ENCODE measurements at places on chromosomes 7 and 10. TPM values are rescaled to one million over a fixed set of nuclear protein-coding genes. Genes with fewer than 3 reads are reported as not detected.

The SPDYE5 gene
- not detected for total RNA-seq

The GRB10 gene
- 14.9 TPM for total RNA-seq

The SLC39A12 gene
- not detected for total RNA-seq

The TMEM236 gene
- 44.1 TPM for total RNA-seq

The RNF148 gene
- 1.4 TPM for total RNA-seq

The MEST gene
- total RNA-seq, result 4.0 TPM

The COL13A1 gene
- total RNA-seq, result 2.8 TPM

The PAPOLB gene
- total RNA-seq, result 0.16 TPM

The ANKRD61 gene
- not detected for total RNA-seq

The ARHGAP22 gene
- total RNA-seq, result not detected

The C7orf57 gene
- not detected for total RNA-seq

The IGF2BP3 gene
- not detected for total RNA-seq

The AKR1D1 gene
- total RNA-seq, result not detected

The IL2RA gene
- 1.1 TPM for total RNA-seq

The JCAD gene
- total RNA-seq, result 19.5 TPM

The LRRC4 gene
- 1.2 TPM for total RNA-seq

The VWDE gene
- not detected for total RNA-seq

The GSTO2 gene
- 17.1 TPM for total RNA-seq

The PAX4 gene
- total RNA-seq, result 0.41 TPM

The OR9A2 gene
- not detected for total RNA-seq

The FLNC gene
- total RNA-seq, result 90.1 TPM

The DOCK1 gene
- 101 TPM for total RNA-seq

The TRIL gene
- 0.79 TPM for total RNA-seq

The SLC13A4 gene
- not detected for total RNA-seq

The HELLS gene
- total RNA-seq, result 7.6 TPM

The GJD4 gene
- total RNA-seq, result not detected

The NDUFA5 gene
- 29.9 TPM for total RNA-seq

The AKR1C4 gene
- not detected for total RNA-seq

The PIP gene
- total RNA-seq, result not detected

The ADARB2 gene
- 2.5 TPM for total RNA-seq

The NODAL gene
- not detected for total RNA-seq

The CRYGN gene
- total RNA-seq, result not detected

The OPN1SW gene
- total RNA-seq, result not detected

The FGFBP3 gene
- total RNA-seq, result 0.95 TPM

The SFRP5 gene
- total RNA-seq, result 7.0 TPM

The BTBD16 gene
- not detected for total RNA-seq

All from transverse colon (tissue), 4 donors.